Stimulated activated CD4-positive, alpha-beta T cell treated with anti-CD3 and anti-CD28 coated beads, Interleukin-1b, Interleukin-23, amount 100 ng/mL, for 24 hours (primary cell): ENCODE measurements at places on chromosomes 4 and X.

GRCh38 chrX:45381366-45381765, 180.7 kb upstream of the DIPK2B start:
- no peak for DNase-seq

GRCh38 chr4:14864365-14865030, 137.8 kb upstream of the CPEB2 start:
- DNase-seq = no peak

- DNase-seq = no peak
Observed at GRCh38 chr4:6380746-6381410, 91.5 kb downstream of the PPP2R2C start.

DNA sequence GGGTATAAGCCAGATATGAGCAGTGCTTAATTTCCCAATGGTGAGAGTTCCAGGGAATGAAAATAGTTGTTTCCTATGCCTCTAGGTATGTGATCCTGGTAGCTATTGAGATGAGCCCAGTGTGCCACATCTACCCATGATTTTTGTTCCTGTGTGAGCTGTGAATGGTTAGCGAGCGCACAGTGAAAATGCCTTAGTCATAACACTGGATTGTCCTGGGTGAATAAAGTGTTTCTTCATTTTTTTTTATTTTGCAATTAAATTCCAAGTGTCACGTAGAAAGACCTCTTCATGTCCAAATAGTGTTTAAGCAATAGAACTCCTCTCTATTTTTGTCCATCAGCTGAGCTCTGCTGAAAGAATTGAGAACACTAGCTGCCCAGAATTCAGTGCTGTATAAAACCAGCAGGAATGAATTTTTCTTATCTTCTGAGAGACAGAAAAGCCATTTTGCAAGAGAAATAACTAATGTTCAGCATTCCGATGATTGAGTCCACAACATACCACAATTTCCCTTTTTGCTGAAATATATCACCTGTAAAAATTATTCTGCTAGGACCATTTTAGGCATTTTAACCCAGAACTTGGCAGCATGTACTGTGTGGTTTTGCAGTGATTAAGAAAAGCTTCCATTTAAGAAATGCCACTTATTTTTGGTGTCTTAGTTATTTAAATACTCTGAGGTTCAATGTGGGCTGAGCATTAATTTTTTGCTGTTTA, 5.6 kb downstream of the MAOA start:
- DNase-seq = no peak

DNA sequence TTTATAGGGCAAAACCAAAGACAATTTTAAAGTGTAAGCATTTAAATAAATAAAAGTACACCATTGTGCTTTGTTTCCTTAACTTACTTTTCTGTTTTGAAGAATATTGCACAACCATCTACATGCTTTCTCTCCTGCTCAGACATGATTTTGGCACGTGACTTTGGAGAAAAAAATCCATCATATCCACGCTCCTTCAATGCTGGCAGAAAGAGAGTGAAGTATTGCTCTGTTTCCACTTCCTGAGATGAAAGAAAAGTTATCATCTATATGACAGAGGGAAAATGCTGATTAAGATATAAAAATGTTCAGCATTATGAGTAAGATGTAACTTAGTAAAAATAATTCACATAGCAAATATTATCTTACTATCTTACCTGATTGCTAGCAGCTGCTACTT, 77.1 kb downstream of the CNOT6L start:
- no peak for DNase-seq

- no peak for DNase-seq
Observed at GRCh38 chr4:76856243-76857073, 41.5 kb downstream of the SOWAHB start.

GRCh38 chr4:139077567-139078355, 62.2 kb downstream of the NOCT start:
- DNase-seq = no peak

GRCh38 chrX:70477734-70478075, 33.1 kb downstream of the DLG3 start:
- DNase-seq = no peak

GRCh38 chr4:10460313-10461047, 3.3 kb upstream of the ZNF518B start:
- DNase-seq = no peak

GRCh38 chr4:82782626-82783345, 15.8 kb downstream of the SCD5 start:
- DNase-seq = no peak

- DNase-seq = no peak
Observed at GRCh38 chr4:3703677-3704521, 62.3 kb upstream of the ADRA2C start.

GRCh38 chr4:127936974-127937373, 28.0 kb downstream of the MFSD8 start:
- DNase-seq = no peak

DNA sequence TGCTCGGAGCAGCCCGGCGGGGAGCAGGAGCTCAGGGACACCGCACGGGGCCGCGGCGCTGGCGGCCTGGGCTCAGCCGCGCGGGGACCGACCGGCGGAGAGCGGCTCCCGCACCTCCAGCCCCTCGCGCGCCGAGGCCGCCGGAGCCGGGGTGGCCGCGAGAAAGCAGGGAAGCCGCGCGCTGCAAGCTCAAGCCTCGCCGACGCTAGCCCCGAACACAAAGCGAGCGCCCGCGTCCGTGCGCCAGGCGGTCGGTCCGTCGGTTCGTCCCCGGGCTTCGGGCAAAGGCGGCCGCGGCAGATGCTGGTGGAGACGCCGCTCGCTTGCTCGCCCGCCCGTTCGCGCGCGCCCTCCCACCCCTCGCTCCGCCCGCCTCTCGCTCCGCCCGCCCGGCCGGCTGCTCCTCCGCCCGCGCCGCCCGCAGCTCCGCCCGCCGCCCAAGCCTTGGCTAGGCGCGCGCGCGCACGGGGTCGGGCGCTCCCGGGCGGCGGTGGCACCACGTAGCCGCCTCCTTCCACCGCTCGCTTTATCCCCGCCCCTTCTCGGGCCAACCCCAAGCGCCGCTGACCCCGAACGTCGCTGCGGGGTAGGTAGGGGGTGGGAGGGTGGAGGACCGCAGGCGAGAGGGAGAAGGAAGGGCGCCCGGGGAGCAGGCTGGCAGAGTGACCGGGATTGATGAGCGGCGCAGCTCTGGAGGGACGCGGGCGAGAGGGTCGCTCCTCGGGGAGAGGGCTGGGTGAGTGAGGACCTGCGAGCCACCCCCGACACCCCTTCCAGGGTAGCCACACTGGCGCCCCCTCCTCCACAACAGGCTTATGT, at the start of gene TSPAN5:
Gene TSPAN5, minus strand, starts transcription at position 325 of the 819 bp plus-strand sequence.
- peak; percentile 79 for DNase-seq

DNA sequence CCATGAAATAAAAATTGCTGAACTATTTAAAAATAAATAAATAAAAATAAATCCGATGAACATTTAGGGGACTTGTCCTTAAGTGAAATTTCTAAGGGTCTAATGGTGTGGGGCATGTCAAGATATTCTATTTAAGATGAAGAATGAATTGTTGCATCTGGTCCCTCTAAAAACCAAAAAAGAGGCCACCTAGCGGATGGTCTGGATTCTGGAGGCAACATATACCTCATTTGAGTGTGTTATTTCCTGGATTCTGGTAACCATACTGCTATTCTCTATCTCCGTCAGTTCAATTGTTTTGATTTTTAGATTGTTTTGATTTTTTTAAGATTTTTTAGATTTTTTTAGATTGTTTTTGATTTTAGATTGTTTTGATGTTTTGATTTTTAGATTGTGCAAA, 28.3 kb downstream of the AGTR2 start:
- no peak for DNase-seq

- no peak for DNase-seq
Observed at GRCh38 chr4:2595436-2595835, 59.0 kb downstream of the FAM193A start.

DNA sequence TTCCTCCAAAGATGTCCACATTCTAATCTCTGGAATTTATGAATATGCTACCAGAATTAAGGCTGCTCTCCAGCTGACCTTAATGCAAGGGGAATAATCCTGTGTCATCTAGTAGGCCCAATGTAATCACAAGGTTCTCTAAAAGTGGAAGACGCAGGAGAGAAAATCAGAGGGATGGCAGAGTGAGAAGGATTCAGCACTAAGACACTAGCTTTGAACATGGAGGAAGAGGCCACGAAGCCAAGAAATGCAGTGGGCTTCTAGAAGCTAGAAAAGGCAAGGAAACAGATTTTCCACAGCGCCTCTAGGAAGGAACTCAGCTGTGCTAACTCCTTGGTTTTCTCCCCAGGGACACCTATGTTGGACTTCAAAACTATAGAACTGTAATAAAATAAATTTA, 240.7 kb upstream of the TRAM1L1 start:
- no peak for DNase-seq

DNA sequence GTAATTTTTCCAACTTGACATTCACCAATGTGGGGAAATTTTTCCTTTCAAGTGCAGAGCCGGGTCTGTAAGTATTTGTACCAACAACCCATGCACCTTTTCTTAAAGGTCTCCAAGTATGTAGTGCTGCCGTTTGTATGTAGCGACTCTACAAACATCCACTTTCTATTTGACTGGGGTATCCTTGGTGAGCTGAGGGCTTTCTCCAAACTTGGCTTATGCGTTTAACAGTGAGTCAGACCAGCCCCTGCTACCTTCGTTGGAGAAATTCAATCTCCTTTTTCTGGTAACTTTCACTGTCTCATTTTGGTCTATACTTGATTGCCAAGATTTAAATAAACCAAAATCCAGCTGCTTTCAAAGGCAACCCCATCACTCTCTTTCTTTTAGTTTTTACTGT, 34.9 kb downstream of the MGST2 start:
- DNase-seq = no peak

GRCh38 chrX:44651358-44651757, 108.7 kb upstream of the FUNDC1 start:
- no peak for DNase-seq

GRCh38 chr4:28916585-28916984, 1803.6 kb upstream of the PCDH7 start:
- DNase-seq = no peak

DNA sequence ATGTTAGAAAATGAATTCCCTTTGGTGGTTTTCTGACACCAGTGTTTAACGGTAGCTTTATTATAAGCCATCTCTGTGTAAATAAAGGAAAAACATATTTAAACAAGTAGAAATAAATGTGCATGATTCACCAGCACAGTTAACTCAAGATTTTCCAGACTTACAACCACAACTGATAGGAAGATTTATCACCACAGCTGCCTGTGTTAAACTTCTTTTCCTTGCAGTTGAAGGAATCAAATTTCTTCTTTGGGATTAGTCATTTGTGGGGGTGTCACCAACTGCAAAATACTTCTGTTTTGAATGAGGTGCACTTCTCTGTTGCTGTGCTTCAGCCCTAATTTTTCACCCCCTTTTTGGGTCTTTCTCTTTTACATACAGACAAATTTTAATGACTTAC, 128.1 kb upstream of the STK26 start:
- DNase-seq = no peak

DNA sequence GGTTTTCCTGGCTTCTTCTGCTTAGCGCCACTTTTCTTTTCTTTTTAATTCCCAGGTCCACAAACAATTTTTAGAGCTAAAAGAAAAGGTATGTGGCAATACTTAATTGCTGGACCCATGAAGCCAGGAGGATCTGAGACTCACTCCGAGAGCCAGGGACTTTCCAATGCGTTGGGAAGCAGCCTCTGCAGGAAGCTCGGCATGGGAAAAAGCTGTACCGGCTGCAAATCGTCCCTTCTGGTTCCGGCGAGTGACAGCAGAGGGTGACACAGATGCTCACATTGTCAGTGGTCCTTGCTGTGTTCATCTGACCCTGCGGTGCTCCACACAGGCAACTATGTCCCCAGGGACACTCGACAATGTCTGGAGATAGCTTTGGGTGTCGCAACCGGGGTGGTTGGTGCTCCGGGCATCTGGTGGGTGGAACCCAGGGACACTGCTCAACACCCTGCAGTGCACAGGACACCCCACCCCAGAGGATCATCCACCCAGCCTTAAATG, 164.0 kb downstream of the PRKX start:
- no peak for DNase-seq

- DNase-seq = no peak
Observed at GRCh38 chr4:162865102-162865501, 301.6 kb downstream of the NAF1 start.

GRCh38 chr4:17718471-17718870, 63.0 kb downstream of the FAM184B start:
- DNase-seq = no peak

DNA sequence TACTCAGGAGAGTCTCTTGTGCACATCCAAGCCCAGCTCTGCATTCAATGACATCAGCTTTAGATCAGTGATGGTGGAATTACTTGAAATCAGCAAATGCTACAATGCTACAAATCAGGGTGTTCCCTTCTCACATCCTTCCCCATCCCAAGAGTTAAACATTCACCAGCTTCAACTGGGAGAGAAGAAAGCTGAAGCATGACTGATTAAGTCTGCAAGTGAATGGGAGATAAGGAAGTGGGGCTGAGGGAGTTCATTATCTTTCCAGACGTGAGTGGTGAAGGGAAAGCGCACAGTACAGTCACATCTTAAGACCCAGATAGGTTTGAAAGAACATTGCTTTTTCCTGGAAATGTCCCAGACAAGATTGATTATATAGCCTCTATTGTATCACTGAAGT, 26.2 kb upstream of the MAP9 start:
- no peak for DNase-seq

GRCh38 chr4:168646001-168646768, 149.3 kb downstream of the PALLD start:
- DNase-seq = no peak

DNA sequence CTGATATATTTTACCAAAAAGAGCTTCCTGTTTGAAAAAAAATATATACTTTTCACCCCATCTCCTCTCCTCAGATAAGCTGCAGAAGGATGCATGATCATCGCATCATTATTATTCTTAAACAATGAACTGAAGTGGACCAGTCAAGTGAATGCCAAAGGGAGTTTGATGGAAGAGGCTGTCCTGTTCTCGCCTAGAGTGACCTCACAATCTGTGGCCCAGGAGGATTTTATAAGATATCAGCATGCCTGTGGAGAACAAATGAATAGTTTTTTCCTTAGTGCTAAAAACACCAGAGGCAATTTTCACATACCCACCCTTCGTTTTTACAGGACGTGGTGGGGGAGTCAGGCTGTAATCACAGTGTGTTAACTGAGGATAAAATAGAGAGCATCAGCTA, 112.7 kb downstream of the USP46 start:
- DNase-seq = no peak

GRCh38 chrX:129577473-129577872, 37.4 kb downstream of the OCRL start:
- no peak for DNase-seq

GRCh38 chr4:155353923-155354540, 22.7 kb downstream of the MAP9 start:
- DNase-seq = peak; percentile 7
